Thoracic aorta endothelial cell (primary cell): ENCODE measurements at places on chromosomes 1 and 21. TPM values are rescaled to one million over a fixed set of nuclear protein-coding genes. Genes with fewer than 3 reads are reported as not detected.

Gene AGT
- not detected in 2 replicates for total RNA-seq

Gene RXRG
- total RNA-seq, result not detected in 2 replicates

Gene OR2AK2
- not detected in 2 replicates for total RNA-seq

Gene MPL
- total RNA-seq, result 0.07 TPM in 1 of 2 replicates, not detected in the other

Gene PLPPR4
- total RNA-seq, result under 0.01 TPM in 1 of 2 replicates, not detected in the other

Gene CD1E
- not detected in 2 replicates for total RNA-seq

Gene SPRR1B
- total RNA-seq, result not detected in 2 replicates

Gene LRRC39
- 0.43 and 0.53 TPM in 2 replicates for total RNA-seq

Gene NR0B2
- total RNA-seq, result not detected in 2 replicates

Gene PTPN22
- 6.0 and 15.8 TPM in 2 replicates for total RNA-seq

Gene GBP4
- 2.9 and 3.6 TPM in 2 replicates for total RNA-seq

Gene TRMT1L
- total RNA-seq, result 19.9 and 29.6 TPM in 2 replicates

Gene RNU1-1
- under 0.01 TPM in 2 replicates for total RNA-seq

Gene ANKRD65
- total RNA-seq, result 0.07 and 0.13 TPM in 2 replicates

Gene NR1I3
- total RNA-seq, result not detected in 2 replicates

Gene OR2T35
- total RNA-seq, result not detected in 2 replicates

Gene GJB4
- total RNA-seq, result not detected in 2 replicates

Gene PTAFR
- total RNA-seq, result under 0.01 and 0.14 TPM in 2 replicates

Gene AVPR1B
- total RNA-seq, result not detected in 2 replicates

Gene C1orf185
- total RNA-seq, result not detected in 2 replicates

Gene KCNE1
- 0.27 and 0.29 TPM in 2 replicates for total RNA-seq

Gene COL16A1
- 0.43 and 0.93 TPM in 2 replicates for total RNA-seq

Gene HES2
- 32.6 and 40.6 TPM in 2 replicates for total RNA-seq

Gene KCNA3
- not detected in 2 replicates for total RNA-seq

Gene PER3
- total RNA-seq, result 2.2 and 3.5 TPM in 2 replicates

Gene PPFIA4
- 0.29 and 1.5 TPM in 2 replicates for total RNA-seq

Gene MAP3K21
- 0.80 and 1.4 TPM in 2 replicates for total RNA-seq

Gene TESK2
- 2.0 and 2.2 TPM in 2 replicates for total RNA-seq

Gene PROX1
- 0.53 and 2.1 TPM in 2 replicates for total RNA-seq

Gene GIPC2
- total RNA-seq, result 19.3 and 30.9 TPM in 2 replicates

Gene FAM151A
- total RNA-seq, result not detected in 2 replicates

Gene SETD4
- 18.4 and 22.5 TPM in 2 replicates for total RNA-seq

Gene COL8A2
- total RNA-seq, result 1.7 and 3.6 TPM in 2 replicates

Gene EXOSC10
- total RNA-seq, result 99.6 and 105 TPM in 2 replicates

Gene RAD54L
- total RNA-seq, result 7.3 and 11.1 TPM in 2 replicates

Gene NBPF9
- total RNA-seq, result 19.5 and 22.4 TPM in 2 replicates

Gene AIRE
- total RNA-seq, result under 0.01 TPM in 1 of 2 replicates, not detected in the other

Gene FCRL4
- not detected in 2 replicates for total RNA-seq

Gene CEPT1
- 51.1 and 56.9 TPM in 2 replicates for total RNA-seq
